ENCODE measurements at places on chromosomes 16 and 17. TPM values are rescaled to one million over a fixed set of nuclear protein-coding genes. Genes with fewer than 3 reads are reported as not detected.

CDC6 gene
- 0.46 TPM for total RNA-seq

DNA sequence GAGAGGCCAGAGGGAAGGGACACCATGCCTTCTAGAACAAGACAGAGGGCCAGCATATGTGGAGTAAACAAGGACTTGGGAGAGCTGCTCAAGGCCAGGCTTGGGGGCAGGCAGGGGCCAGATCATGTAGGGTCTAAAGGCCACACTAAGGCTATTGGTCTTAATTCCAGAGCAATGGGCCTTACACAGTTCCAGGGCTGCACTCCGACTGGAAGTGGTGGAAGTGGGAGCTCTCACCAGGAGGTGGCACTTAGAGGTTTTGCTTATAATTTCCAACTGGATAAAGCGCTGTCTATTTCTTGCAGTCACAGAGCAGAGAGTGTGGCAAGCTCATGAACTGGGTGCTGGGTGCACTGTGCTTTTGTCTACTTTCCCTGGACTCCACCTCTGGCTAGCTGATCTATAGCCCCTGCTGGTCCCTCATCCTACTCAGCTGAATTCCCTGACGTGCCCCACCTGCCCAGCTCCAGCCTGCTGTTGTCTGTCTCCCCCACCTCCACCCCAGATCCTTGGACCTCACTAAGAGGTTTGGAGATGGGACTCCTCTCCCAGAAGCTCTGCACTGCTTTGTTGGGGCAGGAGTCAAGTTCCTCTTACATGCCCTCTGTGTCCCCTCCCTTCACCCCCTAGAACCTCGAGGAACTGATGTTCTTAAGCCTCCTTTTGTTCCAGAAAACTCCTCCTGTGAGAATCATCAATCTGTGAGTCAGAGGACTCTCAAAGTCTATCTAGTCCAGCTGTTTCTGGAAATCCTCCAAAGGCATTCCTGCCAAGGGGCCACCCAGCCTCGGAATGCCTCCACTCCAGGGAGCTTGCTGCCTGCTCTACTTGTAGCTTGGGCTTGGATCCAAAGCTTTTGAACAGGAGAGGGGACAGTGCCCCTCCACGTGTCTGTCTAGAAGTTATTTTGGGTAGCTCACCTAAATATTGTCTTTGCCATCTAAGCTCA lies 48.1 kb upstream of the KSR1 start:
- H3K4me3 ChIP-seq: no peak overlapping the region
- H3K4me1 ChIP-seq: peaks cover 16% of the 10 kb centered on the region
- H3K27me3 ChIP-seq: no peaks in the 10 kb centered on the region

GRCh38 chr17:75826561-75827307 lies 17.5 kb downstream of the UNC13D start:
- H3K36me3 ChIP-seq: peaks cover 61% of the 10 kb centered on the region
- H3K4me1 ChIP-seq: peaks cover 45% of the 10 kb centered on the region
- peak overlapping the region; percentile 84 for H3K27ac ChIP-seq
- no peak overlapping the region for H3K4me3 ChIP-seq
- DNase-seq: no peak

- no peaks in the 10 kb centered on the region for H3K4me1 ChIP-seq
- no peak overlapping the region for H3K27ac ChIP-seq
- no peak for DNase-seq
Observed at GRCh38 chr16:2853531-2854073, 4.4 kb downstream of the PRSS22 start.

GRCh38 chr16:87603684-87604633 lies 1.7 kb downstream of the JPH3 start:
- peaks cover 17% of the 10 kb centered on the region for H3K4me1 ChIP-seq
- no peak overlapping the region for H3K27ac ChIP-seq
- no peak overlapping the region for H3K4me3 ChIP-seq
- H3K36me3 ChIP-seq: no peaks in the 10 kb centered on the region

DNA sequence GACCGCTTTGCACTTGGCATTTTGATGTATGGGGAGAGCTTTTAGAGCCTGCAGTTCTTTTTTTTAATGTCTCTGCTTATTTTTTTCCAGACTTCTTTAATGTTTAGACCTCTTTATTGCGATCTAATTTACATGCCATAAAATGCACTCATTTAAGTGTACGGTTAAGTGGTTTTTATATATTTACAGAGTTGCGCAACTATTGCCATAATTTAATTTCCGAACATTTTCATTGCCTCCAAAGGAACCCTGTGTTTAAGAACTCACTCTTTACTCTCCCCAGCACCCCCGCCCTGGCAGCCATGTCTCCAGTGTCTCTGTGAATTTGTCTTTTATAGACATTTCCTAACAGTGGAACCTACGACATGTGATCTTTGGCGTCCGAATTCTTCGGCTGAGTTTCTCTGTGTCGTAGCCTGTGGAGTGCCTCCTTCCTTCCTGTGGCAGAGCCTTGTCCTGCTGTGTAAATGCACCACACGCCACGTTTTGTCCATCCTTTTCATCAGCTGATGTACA lies 24.0 kb downstream of the ZNF750 start:
- no peak for DNase-seq
- no peak overlapping the region for H3K27ac ChIP-seq
- H3K4me3 ChIP-seq: no peak overlapping the region
- no peaks in the 10 kb centered on the region for H3K27me3 ChIP-seq

DNA sequence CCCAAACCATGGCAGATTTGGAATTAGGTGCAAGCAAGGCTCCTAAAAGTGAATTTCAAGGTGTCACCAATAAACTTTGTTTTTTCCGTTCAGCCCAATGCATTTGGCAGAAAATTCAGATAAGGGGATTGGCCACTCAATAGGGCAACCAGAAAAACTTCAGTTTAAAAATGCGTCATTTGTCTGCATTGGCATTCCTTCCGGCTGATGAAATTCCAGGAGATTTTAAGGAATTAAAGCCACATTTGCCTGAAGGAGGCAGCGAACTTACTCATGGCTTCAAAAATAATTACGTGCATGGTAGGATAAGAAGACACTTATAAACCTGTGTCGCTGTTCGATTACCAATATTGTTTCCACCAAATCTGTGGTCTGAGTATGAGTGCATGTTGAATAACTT lies 151.9 kb downstream of the SALL1 start:
- no peak overlapping the region for H3K4me3 ChIP-seq
- no peaks in the 10 kb centered on the region for H3K36me3 ChIP-seq
- H3K27me3 ChIP-seq: no peaks in the 10 kb centered on the region
- no peaks in the 10 kb centered on the region for H3K4me1 ChIP-seq
- no peak overlapping the region for H3K27ac ChIP-seq

DNA sequence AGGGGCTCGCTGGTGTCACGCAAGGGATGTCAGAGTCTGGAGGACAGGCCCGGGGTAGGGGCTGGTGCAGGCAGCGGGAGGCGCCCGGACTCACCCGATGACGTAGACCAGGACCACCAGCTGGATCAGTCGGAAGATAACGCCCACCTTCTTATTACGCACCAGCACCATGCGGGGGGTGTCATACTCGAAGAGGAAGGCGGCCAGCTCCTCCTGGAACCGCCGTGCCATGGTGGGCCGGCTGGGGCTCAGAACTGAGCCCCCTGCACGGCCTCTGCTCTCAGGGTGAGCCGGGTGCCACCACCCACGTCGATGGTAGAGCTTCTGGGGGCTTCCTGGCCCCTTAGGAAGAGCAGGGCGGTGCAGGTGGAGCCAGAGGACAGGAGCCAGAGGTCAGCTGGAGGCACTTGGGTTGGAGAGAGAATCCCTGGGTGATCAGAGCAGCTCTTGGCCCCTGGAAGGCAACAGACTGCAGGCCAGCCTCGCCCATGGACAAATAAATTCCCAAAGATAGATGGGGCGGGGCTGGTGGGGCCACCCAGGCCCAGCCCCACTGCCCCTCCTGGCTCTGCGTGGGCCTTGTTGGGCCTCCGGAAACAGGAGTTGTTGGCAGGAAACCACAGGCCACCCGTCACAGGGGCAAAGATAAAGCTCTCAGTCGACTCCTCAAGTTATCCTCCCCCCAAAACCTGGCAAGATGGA lies at the start of gene P2RX1:
TSS of gene P2RX1 (minus strand) at position 471 of the 702 bp plus-strand sequence. CDS start at position 231, 240 bp downstream.
- peak within 1 kb of the TSS; percentile 10 for H3K4me3 ChIP-seq
- H3K4me1 ChIP-seq: peaks cover 52% of the 10 kb centered on the region
- peak within 1 kb of the TSS; percentile 78 for H3K27ac ChIP-seq
- DNase-seq: no peak

CSF3 gene
- 19.4 TPM for total RNA-seq

- no peaks in the 10 kb centered on the region for H3K4me1 ChIP-seq
- no peak overlapping the region for H3K4me3 ChIP-seq
- peaks cover 53% of the 10 kb centered on the region for H3K36me3 ChIP-seq
- H3K27ac ChIP-seq: peak overlapping the region; percentile 40
- H3K27me3 ChIP-seq: no peaks in the 10 kb centered on the region
- no peak for DNase-seq
Observed at GRCh38 chr17:6476076-6476809, 32.0 kb downstream of the PIMREG start.

GRCh38 chr17:75295201-75296158 lies 6.2 kb upstream of the SLC25A19 start:
- peak overlapping the region; percentile 37 for H3K27ac ChIP-seq
- H3K4me3 ChIP-seq: no peak overlapping the region
- H3K27me3 ChIP-seq: no peaks in the 10 kb centered on the region
- H3K4me1 ChIP-seq: no peaks in the 10 kb centered on the region
- DNase-seq: no peak
- H3K36me3 ChIP-seq: no peaks in the 10 kb centered on the region

- no peak for DNase-seq
- no peaks in the 10 kb centered on the region for H3K27me3 ChIP-seq
- H3K4me3 ChIP-seq: no peak overlapping the region
Observed at GRCh38 chr17:67544364-67544955, 167.4 kb downstream of the PITPNC1 start.

- no peak overlapping the region for H3K27ac ChIP-seq
- DNase-seq: no peak
- no peaks in the 10 kb centered on the region for H3K36me3 ChIP-seq
- H3K4me1 ChIP-seq: no peaks in the 10 kb centered on the region
- H3K27me3 ChIP-seq: no peaks in the 10 kb centered on the region
Observed at GRCh38 chr17:29825604-29826003, 104.4 kb downstream of the SSH2 start.

DNA sequence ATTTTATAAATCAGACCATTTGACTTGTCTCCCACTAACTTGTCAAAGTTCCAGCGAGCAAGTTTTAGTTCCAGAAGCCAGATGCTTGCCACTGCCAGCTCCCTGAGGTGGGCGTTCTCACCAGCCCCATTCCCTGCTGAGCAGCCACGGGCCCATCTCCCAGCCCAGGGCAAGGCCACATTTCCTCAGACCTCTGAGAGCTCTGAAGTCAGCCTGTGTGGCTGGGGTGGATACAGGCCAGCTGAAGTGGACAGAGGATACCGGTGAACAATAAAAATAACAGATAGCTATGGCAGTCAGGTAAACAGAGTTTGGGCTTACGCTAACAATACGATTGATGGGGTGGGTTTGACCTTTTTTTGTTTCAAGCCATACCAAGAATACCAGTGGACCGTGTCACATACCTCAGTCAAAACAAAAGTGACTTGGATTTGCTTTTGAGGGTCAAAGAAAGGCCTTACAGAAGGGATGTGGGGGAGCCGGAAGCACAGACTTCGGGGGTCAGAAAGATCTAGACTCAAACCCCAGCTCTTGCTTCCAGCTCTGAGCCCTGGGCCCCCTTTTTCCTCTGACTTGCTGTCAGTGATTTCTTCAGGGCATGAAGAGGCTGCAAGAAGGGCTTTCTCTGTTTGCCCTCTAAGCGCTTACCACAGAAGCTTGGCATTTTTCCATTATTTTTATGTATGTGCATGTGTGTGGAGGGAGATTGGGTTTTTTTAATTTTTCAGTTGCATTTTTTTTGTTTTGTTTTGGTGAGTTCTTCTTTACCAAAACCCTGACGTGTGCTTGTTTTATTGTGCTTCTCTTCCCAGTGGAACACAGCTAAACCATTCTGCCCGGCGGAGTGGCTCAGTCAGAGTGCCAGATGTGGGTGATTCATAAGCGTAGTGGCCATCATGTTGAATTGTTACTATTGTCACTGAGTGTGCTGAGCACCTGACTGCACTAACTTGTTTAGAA lies 109.9 kb downstream of the GNAO1 start:
- no peaks in the 10 kb centered on the region for H3K36me3 ChIP-seq
- no peak overlapping the region for H3K4me3 ChIP-seq
- H3K4me1 ChIP-seq: peaks cover 24% of the 10 kb centered on the region
- DNase-seq: no peak
- H3K27me3 ChIP-seq: no peaks in the 10 kb centered on the region

- H3K27ac ChIP-seq: no peak overlapping the region
- H3K36me3 ChIP-seq: no peaks in the 10 kb centered on the region
- no peak for DNase-seq
- H3K4me3 ChIP-seq: no peak overlapping the region
- H3K4me1 ChIP-seq: no peaks in the 10 kb centered on the region
Observed at GRCh38 chr16:61149709-61150108, 886.5 kb downstream of the CDH8 start.

- no peaks in the 10 kb centered on the region for H3K27me3 ChIP-seq
- no peak overlapping the region for H3K4me3 ChIP-seq
- H3K27ac ChIP-seq: no peak overlapping the region
- no peaks in the 10 kb centered on the region for H3K36me3 ChIP-seq
- DNase-seq: no peak
Observed at GRCh38 chr16:7688811-7689210, 356.2 kb downstream of the RBFOX1 start.

- no peaks in the 10 kb centered on the region for H3K36me3 ChIP-seq
- H3K4me1 ChIP-seq: no peaks in the 10 kb centered on the region
- no peak overlapping the region for H3K27ac ChIP-seq
- H3K4me3 ChIP-seq: no peak overlapping the region
- no peaks in the 10 kb centered on the region for H3K27me3 ChIP-seq
Observed at GRCh38 chr16:65218348-65218747, 96.5 kb upstream of the CDH11 start.

ACSM2A gene
- 1.3 TPM for total RNA-seq

CDH5 gene
- 62.8 TPM for total RNA-seq

DNA sequence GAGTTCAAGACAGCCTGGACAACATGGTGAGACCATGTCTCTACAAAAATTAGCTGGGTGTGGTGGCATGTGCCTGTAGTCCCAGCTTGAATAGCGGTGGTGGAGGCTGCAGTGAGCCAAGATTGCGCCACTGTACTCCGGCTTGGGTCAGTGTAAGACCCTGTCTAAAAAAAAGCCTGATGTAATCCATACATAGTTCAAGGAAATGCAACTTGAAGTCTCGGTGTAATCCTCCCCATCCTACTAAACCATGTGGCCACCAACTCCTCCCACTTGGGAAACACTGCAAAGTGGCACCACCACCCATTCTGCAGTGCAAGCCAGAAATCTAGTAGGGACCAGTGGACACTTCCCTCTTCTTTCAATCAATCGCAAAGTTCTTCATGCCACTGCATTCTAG lies 5.4 kb upstream of the KPNB1 start:
- no peaks in the 10 kb centered on the region for H3K36me3 ChIP-seq
- no peak overlapping the region for H3K4me3 ChIP-seq
- no peak overlapping the region for H3K27ac ChIP-seq
- H3K27me3 ChIP-seq: no peaks in the 10 kb centered on the region
- no peak for DNase-seq

Data from esophagus muscularis mucosa (tissue), 4 donors.